ENCODE measurements at places on chromosomes 16 and 17.

- DNase-seq = no peak
These were observed 12.3 kb downstream of the KRT9 start for GRCh38 chr17:41559548-41559947.

DNA sequence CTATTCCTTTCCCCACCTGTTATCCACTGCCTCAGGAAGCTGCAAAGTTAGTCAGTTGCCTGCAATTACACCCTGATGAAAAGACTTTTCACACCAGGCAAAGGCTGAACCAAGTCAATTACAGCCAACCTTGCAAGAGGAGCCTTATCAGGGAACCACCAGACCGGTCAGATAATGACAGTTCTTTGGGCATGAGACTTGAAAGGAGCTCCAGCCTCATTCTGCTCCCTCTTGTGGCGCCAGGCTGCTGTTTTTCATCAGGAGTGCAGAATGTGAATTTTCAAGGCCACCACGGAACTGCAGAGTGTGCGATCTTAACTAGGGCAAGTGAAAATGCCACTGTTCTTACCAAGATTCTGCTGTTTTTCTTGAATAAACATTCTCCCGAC, 22.5 kb downstream of the DNAI2 start:
- peak; percentile 94 for DNase-seq

GRCh38 chr17:28499684-28500357, 6.3 kb upstream of the FOXN1 start:
- DNase-seq = no peak

- DNase-seq = peak; percentile 59
These were observed 132.0 kb downstream of the NLK start for GRCh38 chr17:28174352-28175046.

DNA sequence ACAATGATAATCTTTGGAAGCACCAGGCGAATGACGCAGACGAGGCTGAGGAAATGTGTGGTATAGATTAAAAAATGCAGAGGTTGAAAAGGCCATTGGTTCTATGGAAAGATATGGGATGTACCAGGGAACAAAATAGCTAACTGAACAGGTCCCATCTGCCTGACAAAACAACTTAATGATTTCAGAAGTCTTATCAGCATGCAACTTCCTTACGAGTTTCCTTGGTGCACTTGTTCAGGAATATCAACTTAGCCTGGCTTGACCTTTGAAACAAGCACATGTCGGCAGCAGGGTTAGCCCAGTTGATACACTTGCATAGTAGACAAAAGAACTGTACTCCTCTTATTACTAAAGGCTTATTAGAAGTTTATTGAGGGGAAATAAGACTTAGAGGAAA, 90.9 kb upstream of the CDH11 start:
- DNase-seq = no peak

GRCh38 chr16:16095646-16096045, 127.6 kb downstream of the ABCC6 start:
- no peak for DNase-seq

DNA sequence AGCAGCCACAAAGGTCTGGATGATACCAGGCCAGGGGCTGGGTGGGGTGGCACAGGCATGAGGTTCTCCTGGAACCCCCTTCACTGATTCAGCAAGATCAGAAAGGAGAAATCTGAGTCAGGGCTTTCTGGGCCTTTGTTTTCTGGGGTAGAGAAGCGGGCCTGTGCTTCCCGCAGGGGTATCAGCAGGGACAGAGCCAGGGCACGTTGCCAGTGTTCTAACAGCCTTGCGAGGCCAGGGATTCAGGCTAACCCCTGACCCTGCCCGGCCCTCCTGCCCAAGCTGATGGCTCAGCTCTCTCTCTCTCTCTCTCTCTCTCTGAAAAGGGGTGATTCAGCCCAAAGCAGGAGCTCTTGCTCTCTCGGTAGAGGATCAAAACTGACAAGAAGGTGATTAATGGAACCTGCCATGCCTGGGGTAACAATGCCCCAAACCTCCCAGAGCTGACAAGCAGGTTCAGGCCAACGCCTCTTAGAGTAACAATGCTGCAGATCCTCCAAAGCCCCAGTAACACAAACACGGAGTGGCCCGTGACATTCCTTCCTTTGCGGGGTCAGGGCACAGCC, 2.0 kb upstream of the KRT13 start:
- DNase-seq = no peak

GRCh38 chr16:17053536-17054160, 417.1 kb downstream of the XYLT1 start:
- no peak for DNase-seq

GRCh38 chr16:82807311-82807710, 180.5 kb downstream of the CDH13 start:
- no peak for DNase-seq

GRCh38 chr16:82735186-82735585, 108.4 kb downstream of the CDH13 start:
- no peak for DNase-seq

- no peak for DNase-seq
These were observed 254.1 kb downstream of the CA10 start for GRCh38 chr17:51904379-51904778.

DNA sequence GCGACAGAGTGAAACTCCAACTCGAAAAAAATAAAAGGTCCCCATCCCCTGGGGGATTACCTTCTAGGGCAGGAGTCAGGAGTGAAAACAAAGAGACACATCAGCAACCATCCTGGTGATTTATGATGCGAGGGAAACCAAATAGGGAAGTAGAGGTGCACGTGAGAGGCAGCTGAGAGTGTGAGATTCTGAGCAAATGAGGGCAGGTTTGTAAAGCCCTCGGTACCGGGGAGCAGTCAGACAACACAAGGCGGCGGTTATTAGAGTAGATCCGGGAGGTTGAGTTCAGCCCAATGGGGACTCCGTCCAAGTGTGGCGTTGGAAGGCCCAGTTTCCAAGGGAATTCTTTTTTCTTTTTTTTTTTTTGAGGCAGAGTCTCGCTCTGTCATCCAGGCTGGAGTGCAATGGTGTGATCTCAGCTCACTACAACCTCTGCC, 7.4 kb upstream of the ARMC7 start:
- peak; percentile 60 for DNase-seq

DNA sequence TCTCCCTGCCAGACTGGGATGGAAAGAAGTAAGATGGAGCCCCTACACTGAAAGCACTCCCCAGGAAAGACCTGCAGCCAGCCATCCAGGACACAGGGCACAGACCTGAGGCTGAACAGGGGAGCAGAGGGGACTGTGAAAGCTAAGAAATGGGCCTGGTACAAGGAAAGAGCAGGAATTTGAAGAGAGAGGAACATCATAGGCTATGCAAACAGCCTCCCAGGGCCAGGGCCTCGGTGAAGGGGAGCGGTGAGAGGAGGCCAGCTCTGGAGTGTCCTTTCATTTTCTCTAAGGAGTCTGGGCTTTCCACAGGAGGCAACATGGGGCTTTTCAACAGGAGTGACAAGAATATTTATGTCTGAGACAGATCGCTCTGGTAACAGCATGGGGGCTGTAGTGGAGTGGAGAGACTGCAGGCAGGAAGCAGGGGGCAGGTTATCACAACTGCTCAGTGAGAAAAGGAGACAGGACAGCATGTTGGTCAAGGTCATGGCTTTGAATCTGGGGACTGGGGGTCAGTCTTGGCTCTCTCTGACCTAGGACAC, 50.1 kb downstream of the TOM1L2 start:
- peak; percentile 81 for DNase-seq

- no peak for DNase-seq
These were observed 220.6 kb downstream of the HS3ST4 start for GRCh38 chr16:25912321-25912720.

- DNase-seq = no peak
These were observed 267.2 kb upstream of the SALL1 start for GRCh38 chr16:51418258-51418657.

GRCh38 chr16:11168386-11169051, 87.5 kb downstream of the SOCS1 start:
- no peak for DNase-seq

DNA sequence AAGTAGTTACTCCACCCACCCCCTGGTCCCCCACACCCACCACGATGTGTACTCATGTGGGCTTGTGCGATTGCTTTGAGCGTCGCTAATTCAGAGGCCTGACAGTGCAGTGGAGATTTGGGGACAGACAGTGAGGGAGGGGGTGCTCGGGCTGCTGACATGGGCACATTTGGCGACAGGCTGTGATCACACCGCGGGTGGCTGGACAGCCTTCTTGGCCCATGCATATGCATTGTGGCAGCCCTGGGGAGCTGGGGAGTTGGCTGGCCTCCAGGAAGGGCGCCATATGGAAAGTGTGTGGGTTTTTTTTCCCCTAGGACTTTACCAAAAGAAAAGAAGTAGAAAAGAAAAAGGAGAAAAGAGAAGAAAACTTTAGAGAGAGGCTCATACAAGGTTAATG, 275.5 kb upstream of the N4BP1 start:
- DNase-seq = no peak

- peak; percentile 80 for DNase-seq
These were observed 17.7 kb downstream of the PIMREG start for GRCh38 chr17:6461792-6462524.

DNA sequence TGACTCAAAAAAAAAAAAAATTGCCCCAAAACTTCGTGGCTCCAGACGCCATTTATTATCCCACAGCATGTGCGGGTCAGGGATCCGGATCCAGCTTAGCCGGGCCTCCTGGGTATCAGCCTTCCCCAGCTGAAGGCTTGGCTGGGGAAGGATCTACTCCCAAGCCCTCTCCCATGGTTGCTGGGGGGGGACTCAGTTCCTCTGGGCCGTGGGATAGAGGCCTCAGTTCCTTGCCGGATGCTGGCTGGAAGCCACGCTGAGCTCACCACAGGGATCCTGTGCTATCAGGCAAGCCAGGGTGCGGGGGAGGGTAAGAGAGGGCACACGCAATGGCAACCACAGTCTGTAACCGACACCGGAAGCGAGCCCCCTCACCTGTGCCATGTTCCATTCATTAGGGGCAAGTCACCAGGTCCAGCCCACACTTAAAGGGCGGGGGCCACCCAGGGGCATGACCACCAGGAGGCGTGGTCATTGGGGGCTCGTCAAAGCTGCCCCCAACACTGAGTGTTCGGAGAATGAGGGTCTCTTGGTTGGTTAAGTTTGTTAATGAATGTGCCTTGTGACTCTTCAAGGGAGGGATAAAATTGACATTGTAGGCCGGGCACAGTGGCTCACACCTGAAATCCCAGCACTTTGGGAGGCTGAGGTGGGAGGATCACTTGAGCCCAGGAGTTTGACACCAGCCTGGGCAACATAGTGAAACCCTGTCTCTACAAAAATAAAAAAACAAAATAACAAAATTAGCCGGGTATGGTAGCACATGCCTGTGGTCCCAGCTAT, 210.0 kb upstream of the GSE1 start:
- peak; percentile 73 for DNase-seq

DNA sequence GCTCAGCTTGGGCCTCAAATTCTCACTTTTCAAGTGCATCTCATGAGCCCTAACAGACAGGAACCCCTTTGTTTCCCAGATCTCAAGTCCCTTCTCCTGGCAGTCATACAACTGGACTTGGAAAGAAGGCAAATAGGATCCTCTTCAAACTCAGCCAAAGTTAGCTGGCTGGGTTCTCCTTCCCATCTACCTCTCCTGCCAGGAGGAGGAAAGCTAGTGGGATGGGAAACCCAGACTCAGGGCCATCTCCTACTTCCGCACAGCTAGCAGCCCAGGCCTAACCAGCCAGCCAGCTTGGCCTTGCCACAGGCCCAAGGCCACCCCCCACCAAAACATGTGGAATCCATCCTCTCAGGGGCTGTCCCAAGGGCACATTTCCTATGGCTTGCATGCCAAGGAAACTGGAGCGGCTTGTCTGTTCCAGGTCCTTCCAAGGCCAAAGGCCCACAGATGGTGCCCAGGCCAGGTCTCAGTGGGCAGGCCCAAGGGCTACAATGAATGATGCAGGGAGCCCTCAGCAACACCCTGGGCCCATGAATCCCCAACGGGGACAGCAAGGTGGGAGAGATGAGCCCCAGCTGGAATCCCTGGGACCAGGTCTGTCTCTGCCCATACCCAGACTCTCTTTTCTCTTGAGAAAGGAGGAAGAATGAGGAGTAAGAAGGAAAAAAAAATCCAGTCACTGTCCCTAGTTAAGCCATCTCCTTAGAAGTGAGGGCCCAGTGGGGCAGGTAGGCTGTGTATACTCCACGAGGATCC, 1.7 kb downstream of the SMARCD2 start:
- no peak for DNase-seq

DNA sequence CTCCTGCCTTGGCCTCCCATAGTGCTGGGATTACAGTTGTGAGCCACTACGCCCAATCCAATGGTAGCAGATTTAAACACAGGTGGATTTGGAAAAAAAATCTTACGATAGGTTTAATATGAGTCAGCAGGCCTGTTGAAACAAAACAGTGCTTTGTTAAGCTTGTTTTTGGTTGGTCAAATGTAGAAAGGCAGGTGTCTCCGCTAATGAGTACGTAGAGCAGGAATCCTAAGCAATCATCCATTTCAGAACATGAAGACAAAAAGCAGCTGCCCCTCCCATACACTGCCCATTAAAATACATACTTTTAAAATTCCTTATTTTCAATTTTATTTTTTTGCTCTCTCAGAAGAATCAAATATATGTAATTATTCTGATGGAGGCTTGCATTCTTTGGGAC, 1.9 kb upstream of the WWOX start:
- DNase-seq = no peak

DNA sequence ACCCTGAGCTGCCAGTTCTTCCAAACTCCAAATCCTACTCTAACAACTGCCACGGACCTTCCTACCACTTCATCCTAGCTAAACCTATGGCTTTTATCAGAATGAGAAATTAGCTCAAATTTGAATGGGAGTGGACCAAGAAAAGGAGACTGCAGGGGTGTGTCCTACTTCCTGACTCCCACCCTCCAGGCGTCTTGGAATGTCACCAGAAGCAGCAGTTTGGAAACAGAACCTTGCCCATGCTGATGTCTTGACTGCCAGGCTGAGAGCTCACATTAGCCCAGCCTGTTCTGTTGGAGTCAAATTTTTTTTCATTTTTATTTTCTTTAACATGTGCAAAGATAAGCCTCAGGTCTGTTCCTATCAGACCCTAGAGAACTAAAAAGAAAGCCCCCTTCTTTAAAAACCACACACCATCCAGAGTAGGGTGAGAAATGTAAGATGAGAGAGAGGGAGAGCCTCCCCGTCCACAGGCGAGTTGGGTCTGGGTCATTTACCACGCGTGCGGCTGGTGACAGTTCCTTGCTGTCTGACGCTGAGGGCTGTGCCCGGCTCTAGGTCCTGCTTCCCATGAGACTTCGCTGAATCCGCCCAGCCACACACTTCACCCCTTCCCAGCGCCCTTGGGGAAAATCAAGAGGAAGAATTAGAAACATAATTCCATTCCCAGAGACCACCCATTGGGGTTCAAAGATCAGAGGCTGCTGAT, 54.3 kb downstream of the WNT3 start:
- DNase-seq = no peak

- peak; percentile 26 for DNase-seq
These were observed 13.6 kb upstream of the GIP start for GRCh38 chr17:48981927-48982539.

Measured in endodermal cell (in vitro differentiated cells).